ENCODE measurements at places on chromosomes 5 and 9.

- no peak for DNase-seq
Observed at GRCh38 chr5:37738865-37739488, 100.9 kb downstream of the GDNF start.

GRCh38 chr5:72600391-72600981, 93.3 kb upstream of the ZNF366 start:
- peak; percentile 90 for DNase-seq

DNA sequence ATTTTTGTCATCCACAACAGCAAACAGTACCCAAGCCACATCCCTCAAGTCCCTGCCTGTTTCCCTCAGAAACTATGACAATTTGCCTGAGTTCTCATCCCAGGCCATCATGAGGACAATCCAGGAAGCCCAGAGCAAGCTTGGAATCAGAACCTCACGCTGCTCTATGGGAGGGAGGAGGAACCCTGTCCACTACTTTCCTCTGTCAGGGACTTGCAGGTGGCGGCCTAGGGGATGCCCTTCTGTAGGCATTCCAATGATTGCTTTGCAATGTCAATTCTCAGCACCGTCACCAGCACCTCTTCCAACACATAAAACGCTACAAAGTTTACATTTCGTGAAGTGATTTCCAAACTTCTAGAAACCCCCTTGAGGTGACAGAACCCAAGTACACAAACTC, 170.4 kb upstream of the FSTL4 start:
- no peak for DNase-seq

DNA sequence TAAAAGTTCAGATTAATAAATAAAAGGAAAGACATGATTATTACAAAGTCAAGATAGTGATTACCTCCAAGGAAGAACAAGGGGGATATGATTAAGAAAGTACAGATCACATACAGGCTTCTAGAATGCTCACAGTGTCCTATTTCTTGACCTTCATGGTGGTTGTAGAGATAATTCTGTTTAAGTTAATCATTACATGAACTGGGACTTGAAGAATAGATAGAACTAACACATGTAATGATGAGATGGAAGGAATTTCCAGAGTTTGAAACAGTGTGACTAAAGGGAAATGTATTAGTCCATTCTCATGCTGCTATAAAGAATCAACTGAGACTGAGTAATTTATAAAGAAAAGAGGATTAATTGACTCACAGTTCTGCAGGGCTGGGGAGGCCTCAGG, 72.7 kb downstream of the LURAP1L start:
- DNase-seq: no peak

DNA sequence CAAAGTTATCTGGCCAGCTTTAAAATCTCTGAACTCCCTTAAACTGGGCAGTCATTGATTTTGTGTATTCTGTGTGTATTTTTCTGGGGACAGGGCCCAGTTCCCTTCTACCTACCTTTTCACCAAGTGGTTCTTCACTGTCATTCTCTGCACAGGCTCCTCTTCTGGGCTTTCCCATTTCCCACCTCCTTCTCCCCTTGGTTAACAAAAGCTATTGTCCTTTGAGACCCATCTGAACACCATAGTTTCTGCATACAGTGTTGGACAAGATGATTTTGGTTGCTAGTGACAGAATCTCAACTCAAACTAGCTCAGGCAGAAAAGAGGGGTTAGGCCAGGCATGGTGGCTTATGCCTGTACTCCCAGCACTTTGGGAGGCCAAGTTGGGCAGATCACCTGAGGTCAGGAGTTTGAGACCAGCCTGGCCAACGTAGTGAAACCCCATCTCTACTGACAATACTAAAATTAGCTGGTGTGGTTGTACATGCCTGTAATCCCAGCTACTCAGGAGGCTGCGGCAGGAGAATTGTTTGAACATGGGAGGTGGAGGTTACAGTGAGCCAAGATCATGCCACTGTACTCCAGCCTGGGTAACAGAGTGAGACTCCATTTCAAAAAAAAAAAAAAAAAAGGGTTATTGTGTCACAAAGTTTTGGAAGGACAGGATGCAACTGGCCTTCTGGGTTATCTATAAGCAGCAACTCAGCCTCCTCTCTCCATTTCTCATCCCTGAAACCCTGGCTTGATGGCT, 31.0 kb upstream of the ANKRD34B start:
- DNase-seq: no peak

DNA sequence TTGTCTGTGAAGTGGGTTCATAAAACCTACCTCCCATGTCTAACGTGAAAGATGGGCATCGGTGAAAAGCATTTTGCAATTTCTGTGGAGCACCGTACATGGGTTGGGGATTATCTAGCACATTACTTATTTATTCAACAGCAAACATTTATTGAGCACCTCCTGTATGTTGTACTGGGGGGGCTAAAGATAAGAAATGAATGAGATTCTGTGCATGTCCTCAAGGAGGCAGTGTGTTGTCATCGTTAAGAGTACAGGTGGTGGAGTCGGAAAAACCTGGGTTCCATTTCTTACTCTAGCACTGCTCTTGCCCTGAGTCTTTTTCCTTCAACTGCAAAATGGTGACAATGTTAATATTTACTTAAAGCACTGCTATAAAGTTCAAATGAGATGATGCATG, 30.4 kb upstream of the DENND1A start:
- DNase-seq: no peak

DNA sequence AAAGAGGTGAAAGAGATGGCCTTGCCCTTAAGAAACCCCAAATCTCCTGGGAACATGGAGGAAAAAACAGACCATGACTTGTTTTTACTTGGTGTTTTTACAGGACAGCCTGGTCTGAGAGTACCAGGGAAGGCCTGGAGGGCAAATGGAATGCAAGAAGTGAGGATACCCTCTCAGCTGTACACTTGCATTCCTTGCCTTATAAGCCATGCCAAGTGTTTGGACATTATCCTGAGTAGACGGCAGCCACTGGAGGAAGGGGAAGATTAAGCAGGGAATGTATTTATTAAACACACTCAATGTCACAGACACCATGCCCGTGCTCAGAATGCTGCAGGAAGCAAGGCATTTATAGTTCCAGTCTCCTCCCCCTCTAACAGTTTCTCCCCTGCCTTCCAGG, 581.4 kb downstream of the CDK5RAP2 start:
- DNase-seq: no peak

DNA sequence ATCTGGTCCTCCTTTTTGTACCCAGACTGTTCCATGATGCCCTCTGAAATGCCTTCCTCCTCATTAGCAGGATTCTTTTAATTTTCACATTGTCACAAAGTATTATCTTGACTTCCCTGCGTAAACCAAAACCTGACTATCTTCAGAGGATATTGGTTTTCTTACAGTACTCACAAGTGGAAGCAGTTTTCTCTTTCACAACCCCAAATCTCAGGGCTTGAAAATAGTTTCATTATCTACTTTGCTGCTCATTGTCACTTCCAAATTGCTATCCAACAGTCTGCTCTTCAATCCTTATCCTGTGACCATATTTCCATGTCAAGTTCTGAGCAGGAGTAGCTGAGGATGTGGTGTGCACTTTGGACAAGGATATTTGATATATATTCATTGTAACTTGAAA, 324.1 kb downstream of the FAM170A start:
- DNase-seq: no peak

- DNase-seq: no peak
Observed at GRCh38 chr9:24459953-24460352, 85.7 kb downstream of the IZUMO3 start.

- no peak for DNase-seq
Observed at GRCh38 chr5:45411971-45412612, 284.1 kb downstream of the HCN1 start.

GRCh38 chr5:133267601-133268000, 215.8 kb downstream of the HSPA4 start:
- no peak for DNase-seq

- no peak for DNase-seq
Observed at GRCh38 chr5:144219869-144220268, 49.2 kb downstream of the KCTD16 start.

GRCh38 chr9:1267141-1267570, 217.0 kb downstream of the DMRT2 start:
- no peak for DNase-seq

GRCh38 chr5:13339093-13339492, 605.4 kb downstream of the DNAH5 start:
- no peak for DNase-seq

GRCh38 chr5:169496878-169497277, 86.7 kb upstream of the SPDL1 start:
- DNase-seq: no peak

DNA sequence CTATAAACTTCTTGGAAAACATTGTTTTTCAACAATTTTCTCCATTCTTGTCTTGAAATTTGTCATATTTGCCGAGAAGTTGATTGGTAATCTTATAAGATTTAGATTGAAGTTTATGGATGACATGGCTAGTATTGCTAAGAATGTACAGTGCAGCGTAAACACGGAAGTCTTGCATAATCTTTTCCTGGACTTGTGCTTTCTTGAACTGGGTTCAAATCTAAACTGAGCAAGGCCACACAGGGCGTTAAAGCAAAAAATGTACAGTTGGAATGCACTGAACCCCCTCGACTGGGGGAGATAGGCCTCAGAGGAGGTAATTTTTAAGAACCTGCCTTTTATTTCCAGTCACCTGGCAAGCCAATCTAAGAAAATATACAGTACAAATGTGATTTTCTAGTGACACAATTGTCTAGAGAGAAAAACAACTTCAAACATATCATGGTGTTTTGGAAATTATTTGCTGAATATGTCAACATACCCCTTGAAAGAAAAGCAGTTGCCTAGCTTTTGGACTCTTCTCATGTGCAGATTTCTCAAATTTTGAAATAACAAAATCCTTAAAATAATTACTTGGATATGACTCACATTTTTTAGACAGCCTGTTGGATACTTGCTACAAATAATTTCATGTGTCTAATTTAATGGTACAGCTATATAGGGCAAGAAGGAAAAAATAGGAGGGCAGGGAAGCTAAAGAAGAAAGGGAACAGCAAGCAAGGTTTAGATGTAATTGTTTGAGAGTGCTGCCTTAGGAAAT, 18.5 kb upstream of the GAS1 start:
- DNase-seq: peak; percentile 81

- no peak for DNase-seq
Observed at GRCh38 chr5:147801461-147801860, 18.9 kb upstream of the JAKMIP2 start.

DNA sequence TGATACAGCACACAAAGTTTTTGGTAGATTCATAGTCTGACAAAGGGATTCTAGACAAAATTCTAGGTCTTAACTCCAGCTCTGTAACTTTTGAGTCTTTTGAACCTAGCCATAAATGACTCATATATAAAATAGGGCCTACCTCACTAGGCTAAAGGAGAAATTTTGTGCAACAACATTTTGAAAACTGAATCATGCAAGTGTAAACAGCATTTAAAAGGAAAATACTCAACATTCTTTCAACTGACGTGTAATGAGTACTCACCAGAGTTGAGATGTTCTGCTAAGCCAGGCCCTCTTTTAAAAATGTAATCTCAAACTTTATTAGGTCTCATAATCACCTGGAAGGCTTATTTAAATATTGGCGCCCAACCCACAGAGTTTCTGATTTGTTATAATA, 113.2 kb downstream of the STK32A start:
- peak; percentile 22 for DNase-seq

GRCh38 chr9:123925819-123926218, 4.1 kb downstream of the DENND1A start:
- no peak for DNase-seq

GRCh38 chr5:126376443-126376842, 46.8 kb upstream of the GRAMD2B start:
- DNase-seq: no peak

GRCh38 chr9:7097785-7098752, 340.3 kb downstream of the KDM4C start:
- peak; percentile 74 for DNase-seq

- no peak for DNase-seq
Observed at GRCh38 chr9:134686896-134687295, 45.3 kb downstream of the COL5A1 start.

DNA sequence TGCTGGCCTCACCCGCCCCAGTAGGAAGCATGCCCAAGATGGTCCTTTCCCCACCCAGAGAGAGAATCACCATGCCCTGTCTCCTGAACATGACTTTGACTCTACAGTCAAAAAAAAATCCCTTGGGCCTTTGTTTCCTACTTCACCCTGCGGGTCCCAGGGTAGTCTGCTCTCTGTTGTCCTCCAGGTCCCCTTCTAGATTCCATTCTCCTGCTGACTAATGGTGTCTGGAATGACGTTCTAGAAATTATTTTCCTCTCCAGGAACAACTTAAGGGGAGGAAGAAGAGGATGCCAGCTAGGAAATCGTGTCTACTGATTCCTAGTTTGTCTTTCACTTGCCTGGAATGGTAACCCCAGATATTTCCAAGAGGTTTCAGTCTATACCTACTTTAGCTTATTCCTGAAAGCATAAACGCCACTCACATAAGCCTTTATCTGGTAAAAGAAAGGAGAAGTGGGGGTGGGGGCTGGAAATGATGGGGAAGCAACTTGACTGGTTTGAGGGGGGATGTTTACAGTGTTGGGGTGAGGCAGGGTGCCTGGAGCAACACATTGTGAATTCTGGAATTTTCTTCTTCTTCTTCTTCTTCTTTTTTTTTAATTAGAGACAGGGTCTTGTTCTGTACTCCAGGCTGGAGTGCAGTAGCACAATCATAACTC, 93.9 kb downstream of the SNX18 start:
- no peak for DNase-seq

- no peak for DNase-seq
Observed at GRCh38 chr9:82531795-82532194, 531.1 kb downstream of the RASEF start.

GRCh38 chr5:15752663-15753285, 252.8 kb downstream of the FBXL7 start:
- no peak for DNase-seq

- no peak for DNase-seq
Observed at GRCh38 chr9:93731963-93732362, 155.6 kb downstream of the PHF2 start.

GRCh38 chr5:15864536-15865215, 314.9 kb downstream of the MARCHF11 start:
- no peak for DNase-seq

DNA sequence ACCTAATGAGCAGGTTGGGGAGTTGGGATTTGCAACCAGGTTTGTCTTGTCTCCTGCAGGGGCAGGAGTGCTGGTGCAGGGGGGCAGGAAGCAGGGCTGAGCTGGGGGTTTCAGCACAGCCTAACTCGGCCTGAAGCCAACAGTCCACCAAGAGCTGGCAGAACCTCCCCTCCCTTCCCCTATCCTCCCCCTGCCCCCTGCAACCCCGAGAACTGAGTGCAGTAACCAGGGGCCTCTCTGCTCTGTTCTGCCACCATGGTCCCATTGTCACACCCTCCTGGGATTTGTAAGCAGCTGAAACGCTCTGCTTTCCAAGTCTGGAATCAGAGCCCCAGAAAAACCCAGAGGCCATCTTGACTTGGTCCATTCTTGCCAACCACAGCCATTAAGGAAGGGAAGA, 72.9 kb downstream of the ARHGEF37 start:
- no peak for DNase-seq

- no peak for DNase-seq
Observed at GRCh38 chr9:82131072-82131471, 142.5 kb downstream of the SPATA31D1 start.

- DNase-seq: peak; percentile 53
Observed at GRCh38 chr9:5510989-5511388, 658 bp downstream of the PDCD1LG2 start.

GRCh38 chr5:124922255-124922975, 176.0 kb upstream of the ZNF608 start:
- no peak for DNase-seq

Measured in fibroblast of gingiva (primary cell).